ENCODE measurements at places on chromosomes 11 and 22.

GRCh38 chr11:93720522-93720921 lies 20.8 kb downstream of the TAF1D start:
- DNase-seq = no peak

DNA sequence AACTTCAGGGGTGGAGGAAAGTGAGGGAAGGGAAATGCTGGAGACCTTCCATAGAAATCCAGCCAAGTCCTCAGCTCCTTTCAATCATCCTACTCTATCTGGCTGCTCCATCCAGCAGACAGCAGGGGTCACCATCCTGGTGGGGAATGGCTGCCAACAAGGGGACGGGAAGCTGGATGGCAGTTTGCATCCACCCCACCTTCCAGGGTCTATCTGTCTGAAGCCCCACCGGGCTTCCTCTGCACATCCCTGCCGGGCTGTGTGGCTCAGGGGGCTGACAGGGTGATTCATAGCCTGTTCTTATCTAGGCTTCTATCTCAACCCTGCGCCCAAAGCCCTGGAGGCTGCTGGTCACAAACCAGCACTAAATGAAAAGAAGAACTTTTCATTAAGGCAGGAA lies 1.1 kb downstream of the SYTL2 start:
- peak; percentile 34 for DNase-seq

DNA sequence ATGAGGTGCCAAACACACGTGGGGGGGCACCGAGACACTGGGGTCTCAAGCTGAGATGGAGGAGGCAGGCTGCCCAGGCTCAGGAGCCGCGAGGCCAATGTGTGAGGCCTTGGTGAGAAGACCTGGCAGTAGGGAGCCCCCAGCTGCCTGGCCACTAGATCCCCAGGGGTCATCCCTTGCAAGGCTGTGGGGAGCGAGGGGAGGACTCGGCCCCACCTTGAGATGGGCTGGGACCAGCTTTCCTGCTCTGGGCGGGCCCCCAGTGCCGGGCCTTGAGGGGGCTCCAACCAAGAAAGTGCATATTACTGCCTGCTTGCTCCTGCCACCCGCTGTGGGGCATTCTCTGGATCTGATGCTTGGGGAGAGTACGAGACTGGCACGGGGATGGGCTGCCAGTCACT lies 107.0 kb downstream of the CTTN start:
- DNase-seq = no peak

DNA sequence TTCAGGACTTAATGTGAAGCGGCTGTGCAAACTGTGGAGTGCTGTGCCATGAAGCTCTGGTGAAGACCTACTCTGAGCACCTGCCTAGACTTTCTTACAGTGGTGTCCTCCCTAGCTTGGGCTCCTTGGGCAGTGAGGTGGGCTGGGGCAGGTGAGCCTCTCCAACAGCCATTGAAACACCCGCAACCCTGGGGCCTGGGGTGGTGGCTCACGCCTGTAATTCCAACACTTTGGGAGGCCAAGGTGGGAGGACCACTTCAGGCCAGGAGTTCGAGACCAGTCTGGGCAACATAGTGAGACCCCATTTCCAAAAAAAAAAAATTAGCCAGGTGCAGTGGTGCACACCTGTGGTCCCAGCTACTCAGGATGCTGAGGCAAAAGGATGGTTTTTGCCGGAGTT lies 14.3 kb upstream of the SEC14L3 start:
- DNase-seq = no peak

- no peak for DNase-seq
These were observed 40.7 kb downstream of the SYT13 start for GRCh38 chr11:45245218-45246045.

DNA sequence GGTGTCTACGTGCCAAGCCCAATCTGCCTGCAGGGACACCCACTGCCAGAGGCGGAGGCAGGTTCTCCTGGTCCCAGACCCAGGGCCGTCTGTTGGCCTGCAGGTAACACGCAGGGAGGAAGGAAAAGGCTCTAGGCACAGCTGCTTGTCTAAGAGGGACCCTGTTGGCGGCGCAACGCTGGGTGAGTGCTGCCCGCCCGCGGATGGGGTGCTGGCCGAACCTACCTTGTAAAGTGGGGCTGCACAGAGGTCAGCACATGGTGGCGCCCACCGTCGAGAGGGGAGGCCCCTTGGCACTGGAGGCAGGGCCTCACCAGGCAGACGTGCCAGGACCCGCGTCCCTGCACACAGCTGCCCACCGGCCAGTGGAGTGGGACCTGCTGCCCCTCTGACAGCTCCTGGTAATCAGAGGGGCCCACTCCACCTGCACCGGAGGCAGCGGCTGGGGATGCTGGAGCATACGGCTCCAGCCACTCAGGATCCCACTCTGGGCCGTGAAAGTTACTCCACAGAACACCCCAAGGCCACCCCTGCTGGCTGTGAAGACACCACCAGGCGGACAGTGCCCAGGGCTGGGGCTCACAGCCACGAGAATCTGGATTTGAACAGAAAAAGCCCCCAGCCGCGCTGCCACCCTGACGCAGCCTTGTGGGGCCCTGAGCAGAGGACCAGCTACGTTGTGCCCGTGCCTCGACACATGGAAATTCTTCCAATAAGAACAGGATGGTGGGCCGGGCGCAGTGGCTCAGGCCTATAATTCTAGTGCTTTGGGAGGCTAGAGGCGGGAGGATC lies 24.0 kb downstream of the TBX1 start:
- no peak for DNase-seq

- peak; percentile 15 for DNase-seq
These were observed 49.0 kb downstream of the ARHGAP42 start for GRCh38 chr11:100735949-100736675.

DNA sequence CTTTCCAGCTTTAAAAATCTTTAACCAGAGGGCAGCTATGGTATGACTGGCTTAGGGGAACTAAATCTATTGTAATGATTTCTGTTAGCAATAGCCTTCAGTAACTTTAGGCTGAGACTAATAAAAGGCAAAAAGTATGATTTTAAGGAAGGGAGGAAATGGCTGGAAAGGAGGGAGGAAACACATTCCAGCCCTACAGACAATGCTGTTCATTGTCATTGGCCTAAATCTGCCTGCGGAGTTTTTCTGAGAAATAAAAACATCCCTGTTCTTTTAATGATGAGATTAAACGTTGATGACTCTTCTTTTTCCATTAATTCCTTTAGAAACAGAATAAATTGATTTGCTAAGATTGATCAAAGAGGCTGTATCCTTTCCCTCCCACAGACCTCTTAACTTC lies 99.6 kb upstream of the GRAMD1B start:
- DNase-seq = no peak

GRCh38 chr11:42013656-42014201 lies 554.3 kb upstream of the LRRC4C start:
- DNase-seq = no peak

DNA sequence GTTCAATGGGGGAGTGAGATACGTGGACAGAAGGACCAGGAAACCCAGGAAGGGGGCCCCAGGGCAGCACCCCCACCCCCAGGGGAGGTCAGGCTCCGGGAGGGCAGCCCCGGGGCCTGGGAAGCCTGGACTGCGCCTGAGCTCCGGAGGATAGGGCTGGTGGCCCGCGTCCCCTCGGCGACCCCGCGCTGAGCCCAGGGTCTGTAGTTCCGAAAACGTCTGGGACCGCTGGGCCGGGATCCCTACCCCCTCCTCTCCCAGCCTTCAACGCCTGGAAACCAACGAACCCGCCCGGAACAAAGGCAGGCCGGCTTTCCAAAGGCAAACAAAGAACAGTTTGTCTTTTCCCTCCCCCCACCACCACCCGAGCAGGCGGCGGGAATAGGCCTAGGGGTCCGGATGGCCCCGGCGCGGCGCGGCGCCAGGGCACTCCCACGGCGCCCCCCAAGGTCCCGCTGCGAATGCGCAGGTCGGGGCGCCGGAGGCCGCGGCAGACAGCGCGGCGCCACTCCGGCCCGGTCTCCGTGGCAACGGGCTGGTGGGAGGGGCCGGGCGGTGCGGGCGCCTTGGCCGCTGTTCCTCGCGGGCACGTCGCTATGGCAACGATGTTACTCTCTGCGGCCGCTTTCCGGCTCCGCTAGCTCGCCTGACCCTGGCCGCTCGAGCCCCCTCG lies 58.5 kb downstream of the IGLL1 start:
- peak; percentile 98 for DNase-seq

DNA sequence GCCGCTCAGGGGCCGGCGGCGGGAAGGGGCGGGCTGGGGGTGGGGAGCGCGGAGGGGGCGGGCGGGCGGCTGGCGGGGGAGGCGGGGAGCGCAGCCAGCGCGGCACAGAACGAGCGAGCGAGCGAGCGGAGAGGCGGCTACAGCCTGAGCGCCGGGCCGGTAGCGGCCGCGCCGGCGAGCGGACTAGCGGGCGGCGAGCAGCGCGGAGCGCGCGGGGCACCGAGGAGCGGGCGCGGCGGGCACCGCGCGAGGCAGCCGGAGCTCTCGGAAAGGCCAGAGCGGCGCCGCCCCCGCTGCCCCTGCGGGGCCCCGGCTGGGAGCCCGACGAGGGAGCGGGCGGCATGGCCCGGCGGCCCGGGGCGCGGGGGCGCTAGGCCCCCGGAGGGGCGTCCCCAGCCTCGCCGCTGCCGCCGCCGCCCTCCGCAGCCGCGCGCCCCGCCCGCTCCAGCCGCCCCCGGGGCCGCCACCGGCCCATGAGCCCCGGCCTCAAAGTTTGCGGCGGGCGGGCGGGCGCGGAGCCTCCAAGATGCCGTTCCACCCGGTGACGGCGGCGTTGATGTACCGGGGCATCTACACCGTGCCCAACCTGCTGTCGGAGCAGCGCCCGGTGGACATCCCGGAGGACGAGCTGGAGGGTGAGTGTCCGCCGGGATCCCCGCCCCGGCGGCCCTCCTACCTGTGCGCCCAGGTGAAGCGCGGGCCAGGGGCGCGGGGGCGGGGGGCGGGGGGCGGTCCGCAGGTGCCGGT lies at the start of gene CABP7:
Gene CABP7 (plus strand): TSS at position 105 of the 747 bp plus-strand sequence. CDS start 422 bp downstream, at position 527.
- peak; percentile 43 for DNase-seq

- DNase-seq = no peak
These were observed 8.5 kb upstream of the SLN start for GRCh38 chr11:107720303-107720774.

DNA sequence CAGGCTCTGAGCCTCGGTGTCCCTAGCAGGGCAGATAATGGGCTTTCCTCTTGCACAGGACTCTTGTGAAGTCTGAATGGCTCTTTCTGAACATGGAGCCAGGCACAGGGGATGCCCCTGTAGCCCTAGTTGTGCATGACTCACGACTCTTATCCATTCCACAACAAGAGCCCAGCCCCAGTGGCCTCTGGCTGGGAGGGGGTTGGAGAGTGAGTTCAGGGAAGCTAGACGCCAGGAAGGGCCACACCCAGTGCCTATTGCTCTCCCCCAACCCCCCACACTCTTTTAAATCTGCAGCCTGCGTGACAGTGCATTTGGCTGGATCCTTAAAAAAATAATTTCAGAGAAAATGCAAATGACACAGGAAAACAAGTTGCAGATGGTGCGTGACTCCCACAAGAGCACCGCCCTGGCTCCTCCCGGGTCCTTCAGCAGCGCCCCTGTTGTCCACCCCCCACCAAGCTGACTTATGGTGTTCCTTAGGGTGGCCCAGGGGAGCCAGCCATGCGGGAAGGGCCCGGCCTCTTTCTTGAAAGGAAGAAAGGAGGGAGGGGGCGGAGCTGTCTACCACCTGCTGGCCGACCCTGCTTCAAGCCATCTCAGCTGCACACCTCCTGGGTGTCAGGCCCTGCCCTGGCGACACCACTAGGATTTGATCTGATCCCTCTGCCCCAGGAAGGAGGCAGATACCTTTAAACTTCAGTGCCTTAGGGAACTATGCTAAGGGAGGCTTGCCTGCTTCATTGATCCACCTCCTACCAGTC lies 74.7 kb downstream of the MN1 start:
- DNase-seq = peak; percentile 97

- no peak for DNase-seq
These were observed 23.5 kb upstream of the MSANTD2 start for GRCh38 chr11:124823512-124824376.

- DNase-seq = peak; percentile 78
These were observed 935 bp downstream of the QSER1 start for GRCh38 chr11:32893343-32894148.

GRCh38 chr22:35838855-35839576 lies 121.3 kb downstream of the APOL5 start:
- DNase-seq = peak; percentile 90

GRCh38 chr22:49398115-49398514 lies 429.6 kb downstream of the BRD1 start:
- no peak for DNase-seq

DNA sequence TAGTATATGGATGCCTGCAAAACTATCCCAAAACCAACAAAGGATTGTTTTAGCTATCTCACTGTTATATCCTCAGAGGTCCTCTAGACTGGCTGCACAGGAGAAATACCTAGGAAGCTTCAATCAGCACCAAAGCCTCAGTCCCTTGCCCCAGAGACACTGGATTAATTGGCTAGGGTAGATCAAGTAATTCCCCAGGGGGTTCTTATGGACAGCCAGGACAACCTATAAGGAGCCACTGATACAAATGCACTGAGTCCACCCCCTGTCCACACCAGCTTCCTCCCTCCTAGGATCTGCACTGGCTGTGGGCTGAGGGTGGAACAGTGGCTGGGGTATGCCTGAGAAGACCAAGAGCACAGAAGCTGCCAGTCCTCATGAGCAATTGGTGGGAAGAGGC lies 16.3 kb downstream of the ADORA2A start:
- no peak for DNase-seq

GRCh38 chr11:11322101-11322500 lies 30.9 kb downstream of the CSNK2A3 start:
- DNase-seq = no peak

- no peak for DNase-seq
These were observed 586.3 kb upstream of the RAG2 start for GRCh38 chr11:37184326-37184725.

Measured in adipocyte (in vitro differentiated cells).